ENCODE measurements at places on chromosomes 3 and 15. TPM values are rescaled to one million over a fixed set of nuclear protein-coding genes. Genes with fewer than 3 reads are reported as not detected.

The CLDN16 gene
- 0.74 TPM for total RNA-seq

The SYNPR gene
- total RNA-seq = not detected

The DIPK2A gene
- 7.5 TPM for total RNA-seq

The TSEN2 gene
- total RNA-seq = 22.2 TPM

Data from Daoy (cell line).